ENCODE measurements at places on chromosomes 11 and 22.

DNA sequence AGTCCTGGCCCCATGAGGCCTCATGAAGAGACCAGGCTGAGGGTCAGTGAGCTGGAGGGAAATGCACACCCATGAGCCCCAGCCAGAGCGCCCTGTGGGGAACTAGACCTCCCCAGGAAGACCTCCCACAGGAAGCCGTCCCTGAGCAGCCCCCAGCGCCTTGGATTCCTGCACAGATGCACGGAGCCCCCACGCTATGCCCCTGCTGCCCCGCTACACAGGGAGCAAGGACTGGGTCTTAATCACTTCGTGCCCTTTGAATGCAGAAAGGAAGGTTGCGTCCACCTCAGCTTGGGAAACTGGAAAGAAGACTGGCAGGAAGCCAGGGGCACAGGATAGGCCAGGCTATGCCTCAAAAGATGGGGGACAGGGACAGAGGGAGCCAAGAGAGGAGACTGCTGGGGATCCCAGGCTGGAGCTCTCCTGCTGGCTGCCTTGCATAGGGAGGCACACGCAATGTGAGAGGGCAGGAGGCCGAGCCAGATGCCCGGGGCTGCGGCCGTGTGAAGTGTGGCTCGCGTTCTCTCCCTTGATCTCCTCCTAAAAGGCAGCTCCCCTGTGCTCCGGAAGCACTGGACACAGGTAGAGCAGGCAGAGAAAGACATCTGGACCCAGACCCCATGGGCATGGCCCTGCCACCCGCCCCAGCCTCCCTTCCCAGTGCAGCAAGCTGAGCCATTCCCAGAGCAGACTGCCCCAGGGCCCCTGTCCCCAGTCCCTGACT, 32.8 kb downstream of the MACROD1 start:
- no peak for DNase-seq

DNA sequence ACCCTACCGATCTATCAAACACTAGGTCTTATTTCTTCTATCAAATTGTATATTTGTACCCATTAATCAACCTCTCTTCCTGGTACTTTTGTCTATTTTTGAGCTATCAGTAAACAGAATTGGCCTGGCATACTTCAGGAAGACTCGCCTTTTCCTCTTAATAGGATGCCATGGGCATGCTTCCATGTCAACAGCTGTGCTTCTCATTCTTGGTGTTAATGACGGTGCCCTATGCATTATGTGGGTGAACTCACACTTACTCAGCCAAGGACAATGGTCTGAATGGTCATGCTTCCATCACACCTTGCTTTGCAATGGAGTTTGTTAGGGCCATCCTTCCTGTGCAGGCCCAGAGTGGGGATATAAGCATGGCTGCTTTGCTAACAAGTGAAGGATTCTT, 521.8 kb downstream of the MIAT start:
- DNase-seq = no peak

DNA sequence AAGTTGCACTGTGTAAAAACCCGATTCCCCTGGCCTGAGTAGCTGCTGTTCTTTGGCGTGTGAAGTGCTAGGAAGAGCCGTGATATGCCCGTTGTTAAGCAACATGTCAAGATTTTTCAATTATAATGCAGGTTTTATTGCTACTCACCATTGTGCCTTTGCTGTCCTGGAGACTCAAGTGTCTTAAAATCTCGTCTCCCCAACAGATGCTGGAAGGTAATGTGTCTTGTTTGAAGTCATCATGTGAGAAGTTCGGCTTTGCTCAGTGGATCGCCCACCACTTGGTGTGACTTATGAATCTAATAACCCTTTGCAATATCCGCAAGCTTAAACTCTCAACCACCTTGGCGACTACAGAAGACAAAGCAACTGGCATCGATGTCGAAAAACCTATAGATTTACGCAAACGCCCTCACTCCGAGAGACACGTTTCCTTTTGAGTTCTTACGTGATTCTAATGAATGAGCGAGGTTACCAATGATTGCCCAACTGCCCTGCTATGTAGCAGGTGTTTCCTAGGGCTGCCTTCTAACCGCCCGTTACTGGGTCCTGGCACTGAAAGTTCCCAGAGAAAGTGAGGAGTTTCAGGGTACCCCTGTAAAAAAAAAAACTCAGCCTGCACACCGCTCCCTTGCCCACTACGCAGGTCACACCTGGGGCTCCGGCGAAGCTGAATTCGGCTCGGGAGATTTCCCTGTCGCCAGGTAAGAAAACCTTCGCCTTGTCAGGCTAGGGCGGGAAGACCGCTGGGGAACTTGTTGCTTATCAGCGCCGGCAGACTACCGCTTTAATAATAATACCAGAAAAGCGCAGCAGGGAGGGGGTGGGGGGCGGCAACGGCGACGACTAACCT, 21.2 kb upstream of the BDNF start:
- DNase-seq = peak; percentile 10

GRCh38 chr11:11211186-11211585, 141.9 kb downstream of the CSNK2A3 start:
- no peak for DNase-seq

GRCh38 chr11:129888451-129888850, 6.9 kb downstream of the NFRKB start:
- DNase-seq = no peak

Measured in GM10248 (cell line).